Vagina (tissue), 2 donors: ENCODE measurements at places on chromosomes 4 and X. TPM values are rescaled to one million over a fixed set of nuclear protein-coding genes. Genes with fewer than 3 reads are reported as not detected.

Gene ADAMTS3
- total RNA-seq: 2.7 TPM

Gene NUDT10
- total RNA-seq: 15.5 TPM

Gene CYP2U1
- 19.6 TPM for total RNA-seq

Gene GABRE
- total RNA-seq: 176 TPM

Gene NEXMIF
- 0.98 TPM for total RNA-seq

Gene SPANXA2
- not detected for total RNA-seq

Gene EDA
- 6.1 TPM for total RNA-seq

Gene FAAH2
- 10.6 TPM for total RNA-seq

Gene ZBED1
- total RNA-seq: 32.7 TPM

Gene RNF128
- 5.6 TPM for total RNA-seq

Gene UGT2A3
- not detected for total RNA-seq

Gene EDNRA
- 41.5 TPM for total RNA-seq

Gene TMPRSS11B
- 40.8 TPM for total RNA-seq

Gene PLAC8
- total RNA-seq: not detected

Gene ATP10D
- total RNA-seq: 25.3 TPM

Gene CD99
- total RNA-seq: 282 TPM

Gene CLCN4
- 1.2 TPM for total RNA-seq

Gene ITGB1BP2
- total RNA-seq: 1.7 TPM

Gene DMP1
- not detected for total RNA-seq

Gene F8A3
- 5.2 TPM for total RNA-seq

Gene FAM47E
- total RNA-seq: 0.49 TPM

Gene CHRDL1
- total RNA-seq: 36.8 TPM

Gene FOXR2
- not detected for total RNA-seq

Gene PRSS12
- total RNA-seq: 15.0 TPM

Gene BTC
- 0.74 TPM for total RNA-seq

Gene CFP
- total RNA-seq: 0.74 TPM

Gene BST1
- total RNA-seq: 5.2 TPM

Gene PNMA5
- not detected for total RNA-seq

Gene MGAT4D
- total RNA-seq: not detected

Gene BMPR1B
- 0.49 TPM for total RNA-seq

Gene ZDHHC15
- total RNA-seq: 3.4 TPM

Gene F11
- not detected for total RNA-seq

Gene CXCL3
- total RNA-seq: not detected

Gene CTBP1
- 93.1 TPM for total RNA-seq

Gene NSUN7
- 5.6 TPM for total RNA-seq

Gene SEC31A
- 133 TPM for total RNA-seq

Gene RNF150
- 9.1 TPM for total RNA-seq

Gene MID1IP1
- total RNA-seq: 48.9 TPM

Gene KDR
- 19.4 TPM for total RNA-seq

Gene GLRA3
- not detected for total RNA-seq

Gene ANXA3
- 11.8 TPM for total RNA-seq

Gene GLUD2
- total RNA-seq: 0.98 TPM

Gene ZNF595
- total RNA-seq: 12.8 TPM

Gene RTL5
- 4.4 TPM for total RNA-seq

Gene CFAP47
- not detected for total RNA-seq
